ENCODE measurements at places on chromosomes 6 and 20. TPM values are rescaled to one million over a fixed set of nuclear protein-coding genes. Genes with fewer than 3 reads are reported as not detected.

Gene SNAP91
- not detected for total RNA-seq

Gene GUCA1A
- total RNA-seq, result 0.37 TPM

Gene CD93
- total RNA-seq, result 0.41 TPM

Gene CRISP3
- not detected for total RNA-seq

Gene NOX3
- total RNA-seq, result not detected

Gene EPB41L1
- 0.93 TPM for total RNA-seq

Gene LPA
- not detected for total RNA-seq

Gene TFAP2A
- total RNA-seq, result 0.14 TPM

Gene C4A
- total RNA-seq, result 4.1 TPM
